ENCODE measurements at places on chromosomes 12 and 14.

DNA sequence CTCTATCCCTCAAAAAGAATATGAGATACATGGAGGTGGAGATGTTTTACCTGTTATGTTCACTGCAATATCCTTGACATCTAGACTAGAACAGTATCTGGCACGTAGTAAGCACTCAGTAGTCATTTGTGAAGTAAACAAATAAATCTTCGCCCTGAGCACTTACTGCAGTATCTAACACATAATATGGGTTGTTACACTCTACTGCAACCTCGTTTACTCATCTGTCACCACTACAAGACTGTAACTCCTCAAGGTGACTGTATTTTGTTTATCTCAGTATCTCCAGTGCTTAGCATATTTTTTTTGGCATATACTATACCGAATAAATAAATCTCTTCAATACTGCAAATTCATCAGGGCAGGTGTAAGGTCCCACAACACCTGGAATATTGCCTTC, 66.1 kb downstream of the WASHC3 start:
- DNase-seq = no peak

DNA sequence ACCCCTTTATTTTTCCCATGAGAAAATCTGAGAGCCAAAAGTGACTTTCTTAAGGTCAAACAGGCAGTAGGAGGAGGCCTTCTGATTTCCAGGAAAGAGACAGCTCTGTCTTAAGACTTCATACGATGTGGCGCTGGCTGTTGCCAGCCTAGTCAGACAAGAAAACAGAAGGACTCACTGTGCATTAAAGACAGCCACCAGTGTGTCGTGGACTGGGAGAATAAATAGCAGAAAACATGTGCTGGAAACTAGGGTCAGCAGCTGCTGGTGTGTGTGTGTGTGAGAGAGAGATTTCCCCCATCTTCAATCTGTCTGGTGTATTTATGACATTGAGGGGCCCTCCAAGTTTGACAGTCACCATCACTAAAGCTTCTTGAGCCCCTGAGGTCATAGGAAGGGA, 708.6 kb upstream of the TMEM132C start:
- DNase-seq = no peak

- no peak for DNase-seq
These were observed 6.1 kb downstream of the HNF1A start for GRCh38 chr12:120984351-120984898.

- no peak for DNase-seq
These were observed 33.2 kb upstream of the LTBP2 start for GRCh38 chr14:74645244-74645643.

DNA sequence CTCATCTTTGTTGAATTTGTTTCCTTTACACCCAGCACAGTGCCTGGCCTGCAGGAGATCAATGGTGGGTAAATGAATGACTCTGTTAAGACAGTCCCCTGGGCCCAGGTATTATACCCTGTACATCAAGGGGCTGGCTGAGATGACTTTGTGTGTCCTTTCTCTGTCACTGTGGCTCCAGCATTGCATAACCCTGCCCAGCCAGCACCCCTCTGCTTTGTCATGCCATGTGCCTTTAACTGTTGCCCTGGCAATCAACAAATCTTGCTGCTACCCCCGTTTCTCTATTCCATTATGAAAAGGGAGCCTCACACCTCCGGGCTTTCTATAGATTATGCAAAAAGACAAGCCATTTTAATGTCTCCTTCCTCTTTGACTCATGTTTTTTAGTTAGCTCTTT, 7.6 kb upstream of the FLVCR2 start:
- no peak for DNase-seq

- DNase-seq = no peak
These were observed 101.1 kb downstream of the C12orf75 start for GRCh38 chr12:105431537-105432100.

- no peak for DNase-seq
These were observed 138.1 kb upstream of the HIF1A start for GRCh38 chr14:61557262-61557661.

GRCh38 chr14:91369628-91370445, 47.8 kb downstream of the CCDC88C start:
- DNase-seq = no peak

- DNase-seq = no peak
These were observed 3.5 kb downstream of the C12orf75 start for GRCh38 chr12:105334001-105334400.

DNA sequence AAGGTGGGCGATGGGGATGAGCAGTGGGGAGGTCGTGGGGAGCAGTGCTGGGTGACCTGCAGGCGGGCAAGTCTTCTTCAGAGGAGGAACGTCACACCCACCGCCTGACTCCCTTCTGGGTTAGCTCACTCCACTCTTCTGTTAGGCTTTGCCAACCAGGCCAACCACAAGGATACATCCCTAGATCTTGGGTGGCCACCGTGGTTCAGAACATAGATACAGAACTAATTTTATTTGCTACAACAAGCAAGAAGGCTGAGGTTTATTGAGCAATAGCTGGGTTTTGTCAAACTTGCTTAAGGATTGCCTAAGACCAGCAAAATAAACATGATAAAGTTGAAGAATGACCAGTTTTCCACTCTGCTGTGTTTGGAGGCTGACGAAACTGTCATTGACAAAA, 109.4 kb downstream of the DACT1 start:
- DNase-seq = no peak

- DNase-seq = no peak
These were observed 26.4 kb downstream of the TM7SF3 start for GRCh38 chr12:26987634-26988424.

GRCh38 chr14:69692594-69692993, 74.3 kb upstream of the SRSF5 start:
- no peak for DNase-seq

- no peak for DNase-seq
These were observed at the start of gene SYNE3 for GRCh38 chr14:95516554-95517181. TSS of gene SYNE3 (minus strand) at chr14:95516650. CDS start at chr14:95475821, 40,829 bp downstream.

DNA sequence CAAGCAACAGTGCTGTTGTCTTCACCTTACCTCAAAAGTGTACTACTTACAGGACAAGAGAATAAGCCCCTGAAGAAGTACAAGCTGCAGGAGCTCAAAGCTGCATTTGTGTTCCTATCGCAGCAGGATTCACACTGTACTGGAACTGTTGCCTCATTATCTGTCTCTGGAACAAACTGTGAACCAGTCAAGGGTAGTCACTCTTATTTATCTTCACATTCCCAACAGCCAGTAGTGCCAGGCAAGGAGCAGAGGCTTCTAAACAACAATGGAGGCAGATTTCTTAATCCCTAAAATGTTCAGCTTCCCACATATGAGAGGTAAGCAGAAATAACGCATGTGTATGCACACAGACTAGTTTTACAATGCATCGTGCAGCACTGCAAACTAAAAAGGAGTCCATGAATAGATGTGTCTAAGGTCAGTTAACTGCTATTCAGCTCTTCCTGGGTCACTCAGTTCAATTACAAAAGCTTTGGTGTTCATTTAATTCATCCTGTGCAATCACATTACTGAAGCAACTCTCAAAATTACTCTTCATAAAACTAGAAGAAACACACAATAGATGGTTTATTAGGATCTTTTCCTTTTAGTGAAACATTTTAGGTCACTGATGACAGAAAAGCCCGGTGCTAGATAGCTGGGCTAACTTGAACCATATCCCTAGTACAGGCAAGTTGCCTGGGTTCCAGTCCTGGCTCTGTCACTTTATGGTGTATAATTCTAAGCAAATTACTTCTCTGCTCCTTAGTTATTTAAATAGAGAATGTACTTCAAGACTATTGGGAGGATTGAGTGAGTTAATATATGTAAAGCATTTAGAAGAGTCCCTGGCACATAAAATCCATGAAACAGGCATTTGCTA, 2.7 kb downstream of the APPL2 start:
- DNase-seq = no peak

DNA sequence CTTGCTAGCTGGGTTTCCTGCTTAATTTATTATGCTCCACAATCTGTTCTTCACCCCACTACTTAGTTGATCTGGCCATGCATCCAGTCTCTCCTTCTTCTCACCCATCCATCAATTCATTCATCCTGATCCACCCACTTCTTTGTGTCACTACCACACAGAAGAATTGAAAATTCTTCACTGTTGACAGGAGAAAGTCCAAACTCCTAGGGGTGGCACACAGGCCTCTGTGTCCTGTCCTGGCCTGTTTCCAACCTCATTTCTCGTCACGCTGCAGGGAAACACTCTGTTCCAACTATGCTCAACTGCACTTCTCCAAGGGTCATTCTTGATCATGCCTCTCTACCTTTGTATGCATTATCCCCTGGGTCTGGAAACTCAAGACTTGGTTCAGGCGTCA, 10.6 kb upstream of the KRT83 start:
- no peak for DNase-seq
